ENCODE measurements at places on chromosomes 6 and 20.

DNA sequence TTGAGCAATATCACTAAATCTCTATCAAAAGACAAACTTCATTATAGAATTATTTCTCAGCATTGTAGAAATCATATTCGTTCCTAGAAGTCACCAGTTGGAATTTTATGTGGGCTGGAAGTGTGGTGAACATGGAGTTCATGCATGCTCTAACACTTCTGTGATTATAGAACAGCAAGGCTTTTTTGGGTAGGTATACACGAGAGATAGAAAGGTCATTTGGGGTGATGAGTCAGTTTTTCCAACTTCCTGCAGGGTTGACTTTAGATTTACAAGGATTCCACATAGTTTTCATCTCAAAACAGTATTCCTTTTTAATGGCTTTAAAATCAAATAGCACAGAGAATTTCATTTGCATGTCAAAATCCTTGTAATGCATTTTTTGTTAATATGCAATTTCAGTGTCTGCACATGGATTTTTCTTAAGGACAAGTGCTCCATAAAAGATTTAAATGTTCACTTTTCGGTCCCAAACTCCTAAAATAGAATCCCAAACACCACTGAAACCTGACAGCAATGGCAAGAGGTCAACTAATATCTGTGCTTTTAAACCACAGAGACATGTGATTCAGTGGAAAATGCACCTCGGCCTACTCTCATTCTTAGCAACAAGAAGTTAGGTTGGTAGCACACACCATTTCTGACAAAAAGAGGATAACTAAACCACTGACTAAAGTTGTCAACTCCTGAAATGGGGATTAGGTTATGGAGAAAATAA lies 211.0 kb downstream of the MOXD1 start:
- no peak for DNase-seq

GRCh38 chr6:12298017-12298978 lies 8.1 kb downstream of the EDN1 start:
- DNase-seq, result no peak

DNA sequence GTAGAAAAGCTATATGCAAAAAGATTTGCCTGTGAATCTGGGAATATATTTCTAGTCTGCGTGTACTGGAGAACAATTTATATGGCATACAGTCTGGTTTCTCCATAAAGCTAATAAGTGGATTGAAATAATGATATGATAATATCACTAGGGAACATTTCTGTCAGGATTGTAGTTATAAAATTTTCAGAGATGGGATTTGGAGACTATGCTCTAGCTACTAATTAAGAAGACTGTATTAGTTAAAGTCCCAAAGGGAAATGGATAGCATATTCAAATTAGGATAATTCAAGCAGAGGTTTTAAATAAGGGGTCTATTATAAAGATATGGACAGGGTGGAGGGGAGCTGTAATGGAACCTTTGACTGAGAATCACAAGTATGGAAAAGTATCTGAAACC lies 7.2 kb upstream of the STX11 start:
- no peak for DNase-seq

- no peak for DNase-seq
These were observed 63.3 kb upstream of the PTGIS start for GRCh38 chr20:49631061-49631716.

GRCh38 chr20:1278993-1279392 lies 12.9 kb downstream of the SNPH start:
- DNase-seq, result no peak

DNA sequence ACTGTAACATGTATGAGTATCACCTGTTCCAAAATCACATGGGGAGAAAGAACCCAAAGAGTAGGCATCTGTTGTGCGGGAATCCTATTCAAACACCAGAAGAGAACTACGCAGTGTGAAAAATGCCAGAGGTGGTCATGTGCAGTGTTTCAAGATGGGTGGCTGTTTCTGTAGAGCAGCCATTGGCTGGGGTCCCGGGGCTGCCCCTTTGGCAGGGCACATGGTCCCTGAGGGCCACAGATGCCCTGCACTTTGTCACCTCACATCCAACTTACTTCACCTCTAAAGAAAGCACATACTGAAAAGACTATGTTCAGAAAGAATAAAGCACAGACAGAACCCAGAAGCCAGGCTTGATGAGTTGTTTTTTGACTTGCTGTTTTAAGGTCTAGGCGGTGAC lies 12.3 kb downstream of the MTCH1 start:
- DNase-seq, result no peak

DNA sequence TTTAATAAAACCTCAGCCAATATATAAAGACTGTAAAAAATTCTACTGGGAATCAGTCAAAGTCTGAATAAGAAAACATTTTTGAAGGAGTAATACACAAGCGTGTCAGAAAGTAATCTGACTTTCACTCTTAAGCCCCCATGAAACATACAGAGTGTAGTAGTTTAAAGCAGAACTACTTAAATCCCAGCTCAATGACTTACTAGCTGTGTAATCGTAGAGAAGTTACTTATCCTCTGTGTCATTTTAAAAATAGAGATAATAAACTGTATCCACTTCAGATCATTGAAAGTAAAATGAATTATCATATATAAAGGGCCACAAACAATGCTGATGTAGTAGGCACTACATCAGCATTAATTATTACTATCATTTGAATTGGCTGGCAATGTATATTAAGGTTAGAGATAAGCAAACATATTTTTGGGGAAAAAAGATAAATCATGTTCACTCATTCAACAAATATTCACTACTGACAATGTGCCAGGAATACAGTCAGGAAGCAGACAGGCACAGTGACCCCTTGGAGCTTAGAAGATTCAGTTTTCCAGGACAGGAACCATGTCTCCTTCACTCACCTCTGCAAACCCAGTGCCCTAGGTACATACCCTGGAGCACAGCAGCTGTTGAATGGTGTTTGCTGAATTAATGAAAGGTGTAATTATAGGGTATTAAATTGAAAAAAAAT lies 14.4 kb downstream of the REPS1 start:
- DNase-seq, result no peak

DNA sequence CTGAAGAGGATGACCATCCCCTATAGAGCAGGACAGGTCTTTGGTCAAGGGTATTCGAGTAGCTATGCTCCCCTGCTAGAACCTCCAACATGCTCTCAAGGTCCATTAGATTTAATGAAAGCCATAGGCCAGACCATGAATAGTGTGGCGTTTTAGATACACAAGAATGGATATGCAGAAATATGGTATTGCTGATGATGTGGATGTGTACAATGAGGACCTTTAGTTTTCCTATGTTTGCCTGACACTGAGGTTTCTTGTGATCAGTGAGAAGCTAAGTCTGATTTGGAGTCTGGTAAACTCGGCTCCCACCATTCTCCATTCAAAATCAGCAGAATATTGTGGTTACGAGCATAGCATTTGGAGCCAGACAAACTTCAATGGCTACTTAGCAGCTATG lies 125.6 kb downstream of the TSHZ2 start:
- DNase-seq, result no peak

DNA sequence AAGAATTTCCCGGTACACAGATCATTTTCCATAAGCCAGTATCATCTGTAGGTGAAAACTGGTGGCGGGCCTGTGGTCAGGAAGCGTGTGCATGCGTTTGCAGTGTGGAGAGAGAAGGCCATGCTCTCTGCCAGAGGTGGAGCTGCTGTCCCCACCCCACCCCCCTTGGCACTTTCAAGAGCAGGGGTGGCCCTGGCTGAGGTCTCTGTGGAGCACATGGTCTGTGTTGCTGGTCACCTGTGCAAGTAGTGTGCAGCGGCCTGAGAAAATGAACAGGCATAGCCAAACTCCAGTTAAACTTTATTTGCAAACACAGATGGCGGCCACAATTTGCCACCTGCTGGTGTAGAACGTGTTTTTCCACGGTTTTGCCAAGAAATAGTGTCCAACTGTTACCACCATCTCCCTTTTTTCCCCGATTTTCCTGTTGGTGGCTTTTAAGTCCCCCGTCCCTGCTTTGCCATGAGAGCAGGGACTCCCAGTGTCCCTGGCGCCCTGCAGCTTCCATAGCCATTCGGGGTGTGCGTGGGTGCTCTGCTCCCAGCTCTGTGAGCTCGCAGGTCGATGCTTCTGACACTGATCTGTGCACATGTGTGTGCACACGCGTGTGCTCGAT lies 2.5 kb downstream of the ADRM1 start:
- DNase-seq, result no peak

DNA sequence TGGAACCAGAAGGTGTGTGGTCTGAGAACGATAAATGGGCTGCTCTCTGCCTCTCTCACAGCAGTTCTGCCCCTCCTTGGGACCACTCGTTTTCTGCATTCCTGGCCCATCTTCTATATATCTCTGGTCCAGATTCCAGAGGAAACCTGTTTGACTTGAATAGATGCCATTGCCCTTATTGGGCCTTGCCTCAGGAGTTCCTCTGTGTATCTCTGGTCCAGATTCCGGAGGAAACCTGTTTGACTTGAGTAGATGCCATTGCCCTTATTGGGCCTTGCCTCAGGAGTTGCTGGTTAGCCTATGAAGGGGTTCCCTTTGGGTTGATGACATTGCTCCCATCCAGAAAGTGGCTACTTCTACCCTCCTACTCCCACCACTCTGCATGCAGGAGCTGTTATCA lies 189.4 kb downstream of the SLC16A10 start:
- no peak for DNase-seq
